Stimulated activated CD8-positive, alpha-beta memory T cell treated with anti-CD3 and anti-CD28 coated beads, Interleukin-15, amount 100 ng/mL, for 1 hour (primary cell): ENCODE measurements at places on chromosomes 2 and 18.

DNA sequence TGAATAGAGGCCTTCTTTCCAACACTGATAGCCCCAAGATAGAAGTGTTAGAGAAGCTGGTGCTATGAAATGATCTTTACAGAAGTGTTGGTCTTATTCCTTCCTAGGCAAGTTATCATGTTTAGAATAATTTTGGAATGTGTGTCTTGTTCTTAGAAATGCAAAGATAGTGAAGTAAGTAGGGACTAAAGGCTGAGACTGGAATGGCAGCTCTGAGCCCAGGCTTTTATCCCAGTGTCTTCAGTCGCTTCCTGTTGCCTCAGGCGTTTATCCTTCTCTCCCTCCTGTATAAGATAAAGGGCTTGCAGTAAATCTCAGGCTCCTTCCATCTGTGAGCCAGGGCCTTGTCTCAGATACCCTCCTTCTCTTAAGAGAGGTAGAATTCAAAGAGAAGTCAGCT lies 218.1 kb downstream of the TPGS2 start:
- no peak for DNase-seq

DNA sequence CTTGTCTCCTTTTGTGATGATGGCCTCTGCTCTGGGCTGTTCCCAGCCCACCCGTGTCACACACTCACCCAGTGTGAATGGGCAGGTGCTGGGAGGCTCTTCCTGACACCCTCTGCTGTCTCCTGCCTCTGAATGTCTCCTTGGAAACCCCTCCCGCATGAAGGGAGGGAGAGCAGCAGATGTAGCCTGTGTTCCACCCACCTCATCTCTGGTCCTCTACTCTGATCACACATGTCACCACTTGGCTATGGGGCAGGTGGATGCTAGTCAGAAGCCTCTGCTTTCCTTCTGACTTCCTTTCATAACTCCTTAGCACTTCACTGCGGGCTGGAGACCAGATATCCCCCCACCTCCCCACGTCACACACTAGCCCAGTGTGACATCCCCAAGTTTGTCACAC lies 23.9 kb downstream of the EFR3B start:
- no peak for DNase-seq

DNA sequence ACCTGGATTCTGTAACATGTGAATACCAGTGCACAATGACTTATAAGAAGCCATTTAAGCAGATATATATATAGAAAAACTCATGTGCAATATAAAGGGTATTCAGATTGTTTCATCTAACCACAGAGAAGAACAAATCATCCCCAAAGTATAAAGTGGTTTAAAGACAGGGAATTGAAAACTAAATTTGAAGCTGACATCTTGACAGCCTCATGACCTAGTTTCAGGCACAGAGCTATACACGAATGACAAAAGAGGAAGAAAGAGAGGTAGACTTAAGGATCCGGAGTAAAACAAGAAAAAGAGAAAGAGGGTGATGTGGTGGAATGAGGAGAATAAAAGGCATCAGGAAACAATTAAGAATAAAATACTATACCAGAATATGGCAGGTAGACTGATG lies 194.5 kb downstream of the EPHA4 start:
- no peak for DNase-seq

- no peak for DNase-seq
Observed at GRCh38 chr2:107595749-107596148, 230.9 kb upstream of the RGPD4 start.

GRCh38 chr2:120239488-120240287 lies 13.0 kb upstream of the RALB start:
- no peak for DNase-seq

DNA sequence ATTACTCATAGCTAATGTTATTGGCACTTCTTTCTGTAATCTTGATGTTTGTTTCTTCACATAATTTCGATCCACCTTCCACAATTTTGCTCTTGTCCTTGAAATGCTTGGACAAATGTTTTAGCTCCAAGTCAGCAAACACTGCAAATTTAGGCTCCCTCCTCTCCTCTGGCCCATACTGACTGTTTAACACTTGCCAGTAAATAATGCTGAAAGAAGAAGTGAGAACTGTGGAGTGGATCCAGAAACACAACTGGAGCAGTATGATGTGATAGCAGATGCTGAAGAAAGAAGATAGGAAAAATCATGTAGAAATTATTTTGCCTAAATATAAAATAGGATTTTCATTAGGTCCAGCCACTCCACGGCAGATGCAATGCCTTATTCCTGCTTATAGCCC lies 415.0 kb upstream of the GYPC start:
- DNase-seq, result no peak

GRCh38 chr2:120955427-120955826 lies 219.8 kb downstream of the GLI2 start:
- DNase-seq, result no peak

DNA sequence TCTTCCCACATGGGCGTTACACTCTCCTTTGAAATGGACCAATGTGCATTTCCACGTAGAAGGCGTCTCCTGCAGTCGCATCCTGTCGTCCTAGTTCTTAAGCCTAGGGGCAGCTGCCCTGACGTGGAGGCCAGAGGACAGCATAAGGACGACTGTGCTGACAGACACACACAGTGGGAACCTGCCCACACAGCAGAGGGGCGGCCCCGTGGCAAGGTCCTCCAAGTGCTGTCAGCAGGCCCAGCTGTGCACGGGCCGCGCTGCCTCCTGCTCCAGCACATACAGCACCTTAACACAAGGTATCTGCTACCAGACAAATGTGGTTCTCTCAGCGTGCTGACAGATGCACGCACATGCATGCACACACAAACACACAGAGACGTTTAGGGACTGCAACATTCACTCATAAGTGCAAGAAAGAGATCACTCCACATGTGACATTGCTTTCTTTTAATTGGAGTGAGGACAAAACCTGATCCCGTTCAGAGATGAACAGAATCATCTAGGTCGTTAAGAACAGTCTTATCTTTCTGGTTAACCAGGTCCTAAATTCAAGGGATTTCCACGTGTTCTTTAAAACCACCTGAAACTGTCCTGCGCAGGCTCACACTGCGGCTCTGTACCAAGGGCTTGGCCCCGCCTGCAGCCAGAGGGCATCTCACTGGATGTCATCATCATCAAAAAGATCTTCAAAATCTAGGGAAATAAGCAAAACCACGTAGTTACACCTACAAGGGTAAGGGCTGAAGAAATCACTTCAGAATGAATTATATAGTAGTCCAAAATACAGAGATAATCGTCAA lies 5.5 kb downstream of the COPS9 start:
- no peak for DNase-seq

DNA sequence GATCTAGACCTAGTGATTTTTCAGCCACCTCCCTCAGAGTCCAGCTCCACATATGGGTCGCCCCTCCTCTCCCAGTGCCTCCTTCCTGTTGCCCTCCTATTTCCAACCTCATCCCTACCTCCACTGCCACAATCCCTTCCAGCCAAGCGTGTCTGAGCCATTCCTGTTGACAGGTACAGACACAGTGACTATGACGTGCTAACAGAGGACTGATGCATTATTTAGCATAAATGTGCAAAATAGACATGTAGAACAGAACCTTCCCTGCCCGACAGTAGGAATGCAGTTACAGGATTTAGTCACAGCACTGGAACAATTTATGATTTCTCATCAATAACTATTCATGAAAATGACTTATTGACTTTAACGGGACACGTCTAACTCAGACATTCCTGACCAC lies 84.4 kb upstream of the PPP1CB start:
- no peak for DNase-seq

DNA sequence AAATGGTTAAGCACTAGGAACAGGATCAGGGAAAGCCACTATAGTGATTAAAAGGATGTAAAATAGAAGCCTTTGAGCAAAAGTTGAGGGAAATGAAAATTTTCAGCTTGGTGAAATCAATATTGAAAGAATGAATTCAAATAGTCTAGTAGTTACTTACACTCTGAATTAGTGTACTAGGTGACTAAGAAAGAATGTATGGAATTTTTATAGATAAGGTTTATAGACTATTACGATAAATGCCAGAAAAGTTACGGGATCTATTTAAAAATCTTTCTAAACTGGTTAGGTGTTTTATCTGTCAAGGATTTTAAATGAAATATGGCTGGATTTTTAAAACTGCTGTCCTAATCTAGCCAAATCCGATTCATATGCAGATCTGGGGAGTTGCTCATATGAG lies 208.6 kb downstream of the MYO3B start:
- no peak for DNase-seq

DNA sequence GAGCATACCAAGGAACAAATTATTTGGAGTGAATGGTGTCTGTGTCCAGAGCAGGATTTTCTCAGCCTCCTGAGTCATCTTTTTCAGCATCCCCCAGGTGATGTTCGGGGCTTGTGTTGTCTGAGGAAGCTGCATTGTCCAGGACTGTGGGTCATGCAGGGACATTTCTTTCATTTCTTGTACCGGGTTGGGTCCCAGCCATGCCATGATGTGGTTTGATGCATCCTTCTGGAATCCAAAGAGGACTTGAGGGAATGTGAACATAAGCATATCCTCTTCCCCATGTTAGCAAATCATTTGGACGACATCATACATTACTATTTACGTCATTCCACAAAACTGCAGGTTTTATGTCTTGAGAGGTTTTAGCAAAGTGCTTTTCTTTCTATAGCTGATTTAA lies 797.8 kb downstream of the CCDC85A start:
- no peak for DNase-seq

GRCh38 chr18:73452866-73453265 lies 585.1 kb upstream of the NETO1 start:
- DNase-seq, result no peak

GRCh38 chr2:176680916-176681516 lies 411.8 kb downstream of the MTX2 start:
- DNase-seq, result no peak

DNA sequence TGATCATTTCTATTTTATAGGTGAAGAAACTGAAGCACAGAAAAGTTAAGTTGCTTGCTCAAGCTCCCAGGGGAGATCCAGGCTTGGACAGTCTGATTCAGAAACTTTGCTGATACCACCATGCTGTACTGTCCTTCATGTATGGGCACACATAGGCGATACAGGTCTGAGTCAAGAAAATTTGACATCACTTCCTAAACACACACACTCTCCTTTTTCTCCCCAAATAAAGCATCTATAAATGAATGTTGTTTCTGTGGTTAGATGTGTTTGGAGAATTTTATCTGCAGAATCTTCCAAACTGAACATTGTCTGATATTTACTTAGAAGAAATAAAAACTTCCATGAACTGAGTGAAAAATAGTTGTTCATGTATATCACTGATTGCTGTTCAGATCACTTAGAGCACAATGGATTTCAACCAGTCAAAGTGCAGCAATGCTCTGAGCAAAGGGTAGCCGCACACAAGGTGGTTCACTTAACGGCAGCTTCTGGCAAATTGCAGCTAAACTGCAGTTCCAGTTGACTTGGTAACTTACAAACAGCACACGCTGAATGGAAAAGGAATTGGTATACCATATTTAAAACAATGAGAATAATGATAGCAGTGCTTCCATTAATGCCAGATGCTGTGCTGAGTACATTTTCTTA lies 10.0 kb upstream of the AGFG1 start:
- no peak for DNase-seq

- no peak for DNase-seq
Observed at GRCh38 chr18:55440988-55441387, 147.0 kb downstream of the TCF4 start.

GRCh38 chr2:226352941-226353560 lies 446.6 kb downstream of the IRS1 start:
- no peak for DNase-seq

- no peak for DNase-seq
Observed at GRCh38 chr18:37408676-37409265, 156.8 kb downstream of the CELF4 start.

GRCh38 chr2:25251071-25251421 lies 82.7 kb upstream of the POMC start:
- DNase-seq, result no peak

GRCh38 chr2:56676966-56677365 lies 493.2 kb downstream of the CCDC85A start:
- no peak for DNase-seq

GRCh38 chr2:30268296-30268871 lies 37.0 kb downstream of the LBH start:
- DNase-seq, result no peak

- no peak for DNase-seq
Observed at GRCh38 chr2:207952564-207953345, 72.6 kb downstream of the PLEKHM3 start.

GRCh38 chr2:29314816-29315571 lies 199.8 kb downstream of the CLIP4 start:
- DNase-seq, result peak; percentile 22

GRCh38 chr2:151306621-151307020 lies 17.2 kb upstream of the NMI start:
- no peak for DNase-seq

- DNase-seq, result no peak
Observed at GRCh38 chr18:42229211-42230210, 274.5 kb downstream of the PIK3C3 start.

DNA sequence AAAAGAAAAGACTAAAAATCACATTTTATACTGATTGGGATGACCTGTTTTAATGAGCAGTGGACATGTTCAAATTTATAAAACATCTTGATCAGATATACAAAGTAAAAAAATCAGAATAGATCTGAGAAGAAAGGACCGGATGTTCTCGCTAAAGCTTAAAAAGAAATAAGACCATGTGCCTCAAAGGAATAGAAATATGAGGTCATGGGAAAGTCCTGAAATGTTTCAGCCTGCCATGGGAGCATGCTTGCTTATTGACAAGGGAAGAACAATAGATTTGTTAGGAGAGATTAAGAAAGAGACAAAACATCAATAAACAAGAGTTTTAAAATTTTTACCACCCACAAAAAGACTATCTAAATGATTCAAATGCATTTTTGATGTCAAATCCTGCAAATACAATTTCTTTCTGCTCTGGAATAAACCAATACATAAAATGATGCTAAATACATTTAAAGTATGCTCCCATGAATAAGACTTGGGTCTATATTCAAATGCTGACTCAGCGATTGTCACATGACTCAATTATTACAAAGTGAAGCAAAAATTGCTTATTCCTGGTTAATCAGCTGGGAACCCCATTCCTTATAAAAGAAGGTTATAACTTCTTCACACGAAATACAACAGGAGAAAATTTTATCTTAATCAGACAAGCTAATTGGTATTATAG lies 633.9 kb upstream of the PKDCC start:
- no peak for DNase-seq

DNA sequence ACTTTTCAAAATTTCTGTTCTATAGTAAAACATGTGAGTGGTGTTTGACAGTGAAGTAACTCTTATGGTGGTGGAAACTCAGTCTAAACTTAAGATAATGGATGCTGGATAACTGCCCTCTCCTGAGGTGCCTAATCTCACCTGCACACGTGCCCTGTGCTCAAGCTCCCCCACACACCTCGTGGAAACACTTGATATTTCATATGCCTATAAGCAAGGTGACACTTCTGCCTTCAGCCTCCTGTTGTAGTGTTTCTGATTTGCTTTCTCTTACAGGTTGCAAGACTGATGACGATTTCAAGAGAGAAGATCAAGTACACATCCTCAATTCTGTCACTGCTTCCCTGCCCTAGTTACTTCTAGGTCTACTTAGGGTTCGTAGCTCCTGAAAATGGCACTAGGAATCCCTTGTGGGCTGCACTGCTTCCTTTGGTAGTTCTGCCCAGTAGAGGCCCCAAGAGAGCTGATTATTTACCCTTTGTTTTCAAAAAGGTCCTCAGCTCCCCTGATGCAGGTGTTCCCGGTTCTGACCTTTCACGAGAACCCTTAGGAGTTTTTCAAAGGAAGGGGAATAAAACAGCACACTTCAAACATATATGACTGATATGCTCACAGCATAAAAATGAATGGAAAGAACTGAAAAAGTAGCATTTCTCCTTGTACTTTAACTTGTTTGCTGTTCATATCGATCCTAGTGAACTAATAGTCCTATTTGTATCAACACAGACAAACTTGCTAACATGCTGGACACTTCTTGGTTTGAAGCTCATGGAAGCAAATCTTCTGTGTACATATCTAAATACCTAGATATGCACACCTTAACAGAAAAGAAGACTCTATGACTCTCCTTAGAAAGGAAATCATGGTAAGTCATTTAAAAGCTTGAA lies 6.7 kb downstream of the CAVIN2 start:
- DNase-seq, result no peak
